ENCODE measurements at places on chromosomes 7 and 10.

DNA sequence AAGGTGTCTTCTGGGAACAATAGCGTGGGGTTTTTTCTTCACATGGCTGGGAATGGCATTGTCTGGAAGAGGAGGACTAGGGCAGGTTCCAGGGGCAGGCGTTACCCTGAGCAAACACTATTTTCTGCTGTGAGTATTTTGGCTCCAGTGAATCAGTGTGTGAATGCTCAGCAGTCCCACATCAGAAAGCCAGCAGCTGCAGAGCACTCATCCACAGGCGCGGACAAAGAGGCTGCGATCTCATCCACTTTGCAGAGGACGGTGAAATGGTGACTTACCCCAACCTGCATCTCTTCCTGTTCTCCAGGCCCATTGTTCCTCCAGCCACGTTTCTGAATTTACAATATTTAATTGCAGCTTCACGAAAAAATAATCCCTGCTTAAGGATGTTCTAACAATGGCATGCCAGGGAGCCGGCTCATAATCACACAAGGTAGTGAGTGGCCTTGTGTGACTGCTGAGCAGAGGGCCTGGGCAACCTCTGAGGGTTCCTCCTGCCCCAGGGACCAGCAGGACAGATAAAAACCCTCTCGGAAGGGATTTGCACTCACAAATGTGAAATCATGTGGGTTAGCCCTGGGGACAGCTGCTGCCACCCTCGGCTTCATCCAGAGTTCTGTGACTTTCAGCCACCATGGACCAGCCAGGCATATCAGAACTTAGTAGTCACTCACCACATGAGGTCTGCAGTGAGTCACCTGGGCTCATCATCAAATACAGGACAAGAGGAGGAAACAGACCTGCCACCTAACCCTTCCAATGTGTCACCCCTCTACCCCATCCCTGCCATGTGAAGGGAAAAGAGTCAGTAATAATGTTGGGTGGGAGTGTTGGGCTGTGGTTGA, 65.0 kb upstream of the EN2 start:
- DNase-seq, result no peak

- DNase-seq, result no peak
Observed at GRCh38 chr7:98317366-98318040, 36.0 kb downstream of the BRI3 start.

GRCh38 chr7:36306222-36306621, 83.4 kb upstream of the ANLN start:
- no peak for DNase-seq

DNA sequence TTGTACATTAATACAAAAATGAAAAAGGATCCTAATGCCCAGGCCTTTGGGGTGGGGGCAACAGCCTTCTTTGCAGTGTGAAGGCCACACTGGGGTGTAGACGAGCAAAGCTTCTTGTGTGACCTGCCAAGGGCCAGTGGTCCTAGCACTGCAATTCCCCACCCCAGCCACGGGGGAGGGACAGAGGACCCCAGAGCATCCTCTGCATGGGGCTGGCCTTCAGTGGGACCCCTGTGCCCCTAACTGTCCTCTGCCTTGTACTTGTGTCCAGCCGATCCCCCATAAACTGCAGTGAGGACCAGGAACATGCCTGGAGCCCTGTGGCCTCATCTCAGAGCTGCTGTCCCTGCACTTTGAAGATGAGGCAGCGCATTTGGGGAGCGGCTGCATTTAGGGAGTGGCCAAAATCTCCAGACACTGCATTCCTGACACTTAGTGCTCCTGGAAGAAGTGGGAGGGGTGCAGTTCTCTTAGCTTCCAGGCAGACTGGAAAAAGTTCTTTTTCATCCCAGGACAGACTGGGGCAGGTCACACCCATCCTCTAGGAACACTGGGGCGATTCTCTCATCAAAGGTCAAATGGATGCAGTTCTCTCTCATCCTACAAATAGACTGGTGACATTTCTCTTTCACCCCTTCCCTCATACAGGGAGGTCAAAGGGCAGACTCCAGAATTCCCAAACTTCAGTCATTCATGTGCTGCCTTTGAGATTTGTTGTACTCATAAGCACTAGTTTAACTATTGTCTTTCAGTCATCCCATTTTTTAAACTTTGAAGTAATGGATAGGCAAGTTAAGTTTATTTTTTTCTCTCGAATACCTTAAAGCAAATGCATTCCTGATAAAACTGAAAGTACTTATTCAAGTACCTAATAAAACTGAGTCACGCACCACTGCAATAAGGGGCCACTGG, 922 bp upstream of the MYO1G start:
- no peak for DNase-seq

DNA sequence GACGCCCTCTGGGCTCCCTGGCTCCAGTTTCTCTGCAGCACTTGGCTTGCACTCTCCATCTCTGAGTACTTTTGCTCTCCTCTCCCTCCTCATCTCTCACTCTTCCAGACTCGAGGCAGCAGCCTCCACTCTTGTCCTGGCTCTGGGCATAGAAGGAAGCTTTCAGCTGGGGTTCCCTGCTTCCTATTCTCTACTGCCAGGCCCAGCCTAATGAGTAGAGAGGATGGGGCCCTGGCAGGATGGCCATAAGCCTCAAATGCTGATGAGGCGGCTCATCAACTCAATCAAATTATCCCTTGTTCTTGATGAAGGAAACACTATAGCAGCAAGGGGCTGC, 55.8 kb downstream of the NEURL1 start:
- DNase-seq, result no peak

GRCh38 chr10:49738616-49739360, 23.3 kb downstream of the OGDHL start:
- no peak for DNase-seq

DNA sequence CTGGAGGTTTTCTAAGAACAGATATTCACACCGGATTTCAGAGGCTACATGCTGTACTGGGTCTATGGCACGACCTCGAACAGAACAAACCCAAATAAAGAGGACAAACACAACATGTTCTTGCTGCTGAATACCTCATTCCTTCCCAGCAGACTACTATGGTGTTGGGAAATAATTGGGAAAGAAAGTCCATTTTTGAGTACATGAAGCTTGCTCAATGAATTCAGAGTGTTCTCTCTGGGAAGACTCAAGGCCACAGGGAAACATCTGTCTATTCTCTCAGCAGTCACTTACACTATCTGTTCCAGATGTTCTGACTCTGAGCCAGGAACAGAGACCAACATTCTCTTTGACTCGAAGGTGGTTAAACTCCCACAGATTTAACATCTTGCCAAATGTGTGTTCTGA, 30.9 kb downstream of the LAMB1 start:
- DNase-seq, result no peak

GRCh38 chr7:135742371-135742770, 6.2 kb downstream of the FAM180A start:
- no peak for DNase-seq

GRCh38 chr10:78354101-78354500, 320.4 kb downstream of the RPS24 start:
- no peak for DNase-seq

- DNase-seq, result no peak
Observed at GRCh38 chr7:122438006-122438405, 133.5 kb upstream of the FEZF1 start.

DNA sequence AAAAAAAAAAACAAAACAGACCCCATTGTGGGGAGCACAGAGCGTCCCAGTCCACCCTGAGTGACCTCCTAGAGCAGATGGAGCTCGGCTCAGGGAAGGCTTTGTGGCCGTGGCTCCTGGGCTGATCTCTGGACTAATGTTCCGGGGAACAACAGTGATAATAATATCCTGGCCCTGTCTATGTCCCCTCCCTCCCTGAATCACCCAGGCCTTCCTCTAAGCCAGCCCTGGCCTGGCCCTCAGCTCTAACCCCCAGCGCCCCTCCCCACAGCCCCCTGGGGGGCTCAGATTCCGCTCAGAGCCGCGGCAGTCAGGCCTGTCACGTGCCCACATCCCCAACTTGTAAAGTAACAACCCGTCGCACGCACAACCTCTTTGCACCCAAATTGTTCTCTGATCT, 48.3 kb downstream of the MICALL2 start:
- no peak for DNase-seq

- no peak for DNase-seq
Observed at GRCh38 chr10:120477021-120477742, 20.2 kb downstream of the PLPP4 start.

- no peak for DNase-seq
Observed at GRCh38 chr10:77737608-77738007, 100.0 kb upstream of the KCNMA1 start.

GRCh38 chr10:47353351-47353750, 5.2 kb downstream of the RBP3 start:
- DNase-seq, result no peak

DNA sequence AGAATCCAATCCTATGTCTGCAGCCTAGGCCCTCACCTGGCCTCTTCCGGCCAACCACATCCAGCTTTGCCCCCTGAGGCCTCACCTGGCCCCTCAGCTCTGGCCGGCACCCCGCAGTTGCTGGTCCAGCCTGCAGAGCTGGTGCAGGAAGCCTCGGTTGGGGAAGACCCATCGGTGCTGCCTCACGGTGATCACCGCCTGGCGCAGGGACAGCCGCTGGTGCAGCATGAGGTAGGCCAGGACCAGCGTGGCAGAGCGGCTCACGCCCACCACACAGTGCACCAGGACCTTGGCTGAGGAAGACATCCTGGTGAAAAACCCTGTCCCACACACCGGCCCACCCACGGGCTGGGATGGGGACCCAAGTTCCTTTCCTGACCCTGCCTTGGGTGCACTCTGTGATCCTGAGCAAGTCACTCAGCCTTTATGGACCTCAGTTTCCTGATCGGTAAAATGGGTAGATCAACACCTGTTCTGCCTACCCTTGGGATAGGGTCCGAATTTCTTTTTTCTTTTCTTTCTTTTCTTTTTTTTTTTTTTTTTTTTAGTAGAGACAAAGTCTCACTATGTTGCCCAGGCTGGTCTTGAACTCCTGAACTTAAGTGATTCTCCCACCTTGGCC, 5.8 kb upstream of the SAMD8 start:
- no peak for DNase-seq

GRCh38 chr7:107035446-107035845, 9.1 kb upstream of the PRKAR2B start:
- DNase-seq, result no peak

DNA sequence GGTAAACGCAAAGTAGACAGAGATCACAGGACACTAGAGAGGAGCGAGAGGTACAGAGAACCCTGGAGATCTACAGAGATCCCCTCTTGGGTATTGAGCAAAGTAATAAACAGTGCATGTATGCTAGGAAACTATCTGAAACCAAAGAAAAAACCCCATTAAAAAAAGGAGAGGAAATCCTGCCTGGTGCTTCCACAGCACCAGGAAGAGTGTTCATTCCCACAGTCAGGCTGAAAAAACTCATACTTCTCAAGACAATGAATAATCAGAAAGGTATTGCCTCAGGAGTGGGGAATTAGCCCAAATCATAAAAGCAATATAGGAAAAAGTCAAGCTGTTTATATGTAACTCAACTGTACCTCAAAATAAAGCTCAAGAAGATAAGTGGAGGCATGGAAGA, 59.1 kb downstream of the ANKRD26 start:
- DNase-seq, result no peak

GRCh38 chr10:59958882-59959281, 52.5 kb upstream of the CCDC6 start:
- DNase-seq, result no peak

DNA sequence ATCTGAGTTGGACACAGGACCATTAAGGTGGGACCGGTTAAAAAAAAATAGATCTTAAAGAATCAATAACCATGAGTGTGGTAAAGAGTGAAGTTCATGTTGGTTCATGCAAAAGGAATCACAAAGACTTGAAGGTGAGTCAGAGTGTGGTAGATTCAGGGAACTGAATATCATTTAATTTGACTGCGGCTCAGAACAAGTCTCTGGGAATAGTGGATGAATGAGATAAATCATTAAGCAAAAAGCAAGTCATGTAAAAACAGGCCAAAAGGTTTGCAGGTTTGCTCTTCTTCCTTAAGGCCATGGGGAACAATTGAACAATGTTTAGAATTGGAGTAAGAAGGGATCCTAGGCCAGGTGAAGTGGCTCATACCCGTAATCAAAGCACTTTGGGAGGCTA, 385.8 kb downstream of the ETV1 start:
- no peak for DNase-seq

- no peak for DNase-seq
Observed at GRCh38 chr10:78775891-78776290, 292.9 kb upstream of the ZMIZ1 start.

- DNase-seq, result no peak
Observed at GRCh38 chr10:359093-359492, 223.8 kb downstream of the ZMYND11 start.

DNA sequence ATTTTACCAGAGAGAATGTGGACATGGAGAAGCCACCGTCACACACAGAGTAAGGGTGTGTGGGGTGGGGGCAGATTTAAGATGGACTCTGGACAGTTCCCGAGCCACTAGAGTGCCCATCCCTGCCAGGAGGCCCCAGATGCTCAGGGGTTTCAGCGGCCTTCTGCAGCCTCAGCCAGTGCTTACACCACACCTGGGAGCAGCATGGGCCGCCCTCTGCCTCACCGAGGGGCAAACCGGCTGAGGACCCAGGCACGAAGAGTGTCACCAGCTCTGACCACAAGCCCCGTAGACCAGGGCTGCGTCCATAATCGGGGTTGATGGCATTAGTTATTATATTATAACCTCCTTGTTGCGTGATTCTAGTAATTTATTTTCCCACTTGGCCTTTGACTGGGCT, 6.7 kb upstream of the MNX1 start:
- DNase-seq, result no peak

DNA sequence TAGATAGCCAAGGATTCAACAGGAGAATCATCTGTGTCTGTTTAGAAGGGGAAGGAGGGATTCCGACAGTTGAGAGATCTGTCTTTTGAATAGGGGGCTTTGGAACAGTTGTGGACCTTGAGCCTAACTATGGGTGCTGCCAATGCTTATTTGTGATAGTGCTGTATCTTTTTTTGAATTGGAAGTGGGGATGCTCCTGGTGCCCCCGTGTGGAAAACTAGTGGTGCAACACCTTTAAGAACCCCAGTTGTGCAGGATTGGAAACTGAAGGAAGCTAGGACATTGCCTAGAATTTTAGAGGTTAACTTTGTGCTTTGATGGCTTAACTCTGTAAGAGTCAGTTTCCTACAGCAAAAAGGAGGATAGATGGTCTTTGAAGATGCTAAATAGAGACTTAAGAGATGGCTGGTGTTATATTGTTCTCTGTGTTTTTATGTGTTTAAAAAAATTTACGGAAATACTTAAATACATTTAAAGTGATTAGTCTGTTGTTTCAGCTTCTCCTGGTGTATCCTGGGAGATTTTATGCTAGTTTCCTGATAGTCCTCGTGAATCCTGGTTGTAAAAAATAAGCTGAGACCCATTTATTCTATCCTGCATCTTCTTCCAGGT, 69.3 kb downstream of the AP3M1 start:
- no peak for DNase-seq

- DNase-seq, result no peak
Observed at GRCh38 chr10:108783897-108784296, 1139.4 kb downstream of the XPNPEP1 start.

- DNase-seq, result no peak
Observed at GRCh38 chr10:116371737-116372136, 47.5 kb downstream of the CCDC172 start.

DNA sequence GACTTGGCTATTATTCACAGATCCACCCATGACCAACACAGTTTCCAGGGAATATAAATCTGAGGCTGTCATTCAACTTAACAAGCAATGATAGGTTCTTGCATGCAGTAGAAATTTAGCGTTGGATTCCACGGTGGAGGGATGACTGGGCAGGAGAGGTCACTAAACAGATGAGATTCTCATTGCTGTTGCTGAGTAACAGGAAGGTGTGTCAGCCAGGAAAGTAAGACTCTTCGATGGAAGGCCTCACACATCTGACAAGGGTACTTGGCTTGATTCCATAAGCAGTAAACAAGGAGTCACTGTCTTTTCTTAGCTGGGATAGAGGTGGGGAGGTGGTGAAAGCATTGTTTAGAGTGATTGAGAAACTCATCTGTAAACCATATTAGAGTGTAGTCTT, 1152.0 kb downstream of the SORCS3 start:
- DNase-seq, result no peak

All from C1 segment of cervical spinal cord (tissue), 14 donors.